Glomerular endothelial cell (primary cell): ENCODE measurements at places on chromosomes 6 and 20. TPM values are rescaled to one million over a fixed set of nuclear protein-coding genes. Genes with fewer than 3 reads are reported as not detected.

Gene TREM2
- not detected in 2 replicates for total RNA-seq

DNA sequence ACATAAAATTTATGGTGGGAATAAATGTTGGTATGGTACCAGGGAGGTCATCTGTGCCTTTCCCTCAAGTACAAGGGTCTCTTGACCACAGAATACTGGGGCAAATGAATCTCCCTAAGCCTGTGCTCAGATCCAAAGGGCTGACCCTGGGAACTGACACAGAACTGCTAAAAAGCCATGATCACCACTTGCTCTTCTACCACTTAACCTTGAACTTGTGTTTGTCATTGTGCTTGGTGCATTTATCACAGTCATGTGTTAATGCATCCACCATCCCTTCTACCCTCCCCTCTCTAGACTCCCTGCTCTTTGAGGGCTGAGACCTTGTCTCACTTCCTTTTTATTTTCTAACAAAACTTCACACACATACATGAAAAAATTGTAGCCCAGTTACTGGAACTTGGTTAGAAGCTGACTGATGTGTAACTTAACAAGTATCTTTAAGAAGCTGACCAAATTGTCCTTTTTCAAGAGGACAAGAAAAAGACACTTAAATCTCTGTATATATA lies 46.1 kb upstream of the PBOV1 start:
- no peak for DNase-seq

DNA sequence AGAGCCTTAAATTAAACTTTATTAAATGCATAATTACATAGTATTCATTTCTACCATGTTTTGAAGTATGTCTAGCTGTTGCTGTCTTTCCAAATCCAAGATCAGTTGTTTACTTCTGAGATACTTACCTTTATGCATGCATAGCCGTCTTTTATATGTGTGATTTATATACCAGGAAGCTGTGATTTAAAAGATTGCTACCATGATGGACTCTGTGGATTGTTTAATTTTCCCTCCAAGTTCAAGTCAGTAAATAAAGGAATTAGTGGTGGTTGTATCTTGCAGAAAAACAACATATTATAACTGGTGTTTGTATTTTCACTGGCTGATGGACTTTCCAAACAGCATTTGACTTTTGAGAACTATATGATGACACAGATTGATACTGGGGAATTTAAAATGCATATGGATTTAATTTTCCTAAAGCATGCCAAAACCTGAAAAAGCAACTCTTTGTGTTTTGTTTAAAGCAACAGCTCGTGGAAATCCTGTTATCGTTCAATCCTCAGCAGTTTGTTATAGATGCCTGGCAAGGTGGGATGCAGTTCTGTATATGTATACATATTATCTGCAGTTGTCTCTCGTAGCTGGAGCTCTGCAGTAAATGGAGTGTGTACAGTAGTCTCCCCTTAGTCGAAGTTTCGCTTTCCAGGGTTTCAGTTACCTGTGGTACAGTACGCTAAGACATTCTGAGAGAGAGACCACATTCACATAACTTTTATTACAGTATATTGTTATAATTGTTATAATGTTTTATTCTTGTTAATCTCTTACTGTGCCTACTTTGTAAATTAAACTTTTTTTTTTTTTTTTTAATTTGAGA lies 77.1 kb downstream of the CBFA2T2 start:
- no peak for DNase-seq

Gene CRIP3
- total RNA-seq: not detected in 2 replicates

DNA sequence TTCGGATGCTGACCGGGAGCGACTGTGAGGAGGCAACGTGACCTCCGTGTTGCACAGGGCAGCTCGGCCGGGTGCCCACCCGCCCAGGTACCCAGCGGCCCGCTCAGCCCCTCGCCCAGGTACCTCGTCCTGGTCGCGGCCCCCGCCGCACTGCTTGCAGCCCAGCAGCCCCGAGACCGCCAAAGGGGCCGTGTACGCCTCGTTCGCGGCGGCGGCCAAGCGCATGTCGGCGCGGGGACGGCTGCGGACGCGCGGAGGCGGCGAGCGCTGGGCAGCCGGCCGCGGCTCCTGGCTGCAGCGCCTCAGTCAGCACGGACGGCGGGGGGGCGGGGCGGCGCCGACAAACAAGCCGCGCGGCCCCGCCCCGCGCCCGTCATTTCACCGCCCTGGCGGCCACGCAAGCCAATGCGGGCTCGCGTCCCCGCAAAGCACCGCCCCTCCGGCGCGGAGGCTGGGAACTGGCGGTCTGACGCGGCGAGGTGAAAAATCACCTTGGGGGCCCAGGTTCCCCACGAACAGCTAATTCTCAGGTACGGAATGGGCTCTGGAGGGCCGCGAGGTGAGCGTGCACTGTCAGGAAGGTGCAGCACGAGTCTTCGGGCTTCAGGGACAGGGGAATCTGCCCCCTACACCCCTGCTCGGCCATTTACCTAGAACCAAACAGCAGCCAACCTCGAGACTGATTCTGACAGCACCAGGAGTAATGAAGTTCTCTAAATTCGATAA lies 85.2 kb downstream of the SESN1 start:
- DNase-seq: peak; percentile 5

Gene TRERF1
- total RNA-seq: 1.2 and 2.5 TPM in 2 replicates

Gene ZC3H12D
- total RNA-seq: not detected in 2 replicates

Gene TMEM30A
- total RNA-seq: 249 and 271 TPM in 2 replicates

DNA sequence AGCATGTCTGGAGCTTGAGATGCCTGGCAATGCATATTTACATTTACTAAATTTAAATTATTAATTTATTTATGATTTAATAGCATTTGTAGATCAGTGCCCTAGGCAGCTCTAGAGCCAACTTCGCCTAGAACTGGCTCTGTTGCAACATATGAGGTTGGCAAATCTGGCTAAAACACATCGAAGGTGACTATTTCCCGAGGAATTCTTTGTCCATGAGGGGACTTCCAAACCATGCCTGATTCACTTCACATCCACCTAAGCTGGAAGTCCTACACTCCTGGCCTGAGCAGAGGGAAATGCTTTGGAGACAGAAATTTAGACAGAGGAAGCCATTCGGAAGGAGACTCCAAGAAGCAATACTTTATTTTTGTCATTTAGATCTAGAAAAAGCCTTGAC lies 211.0 kb upstream of the ARG1 start:
- DNase-seq: no peak

DNA sequence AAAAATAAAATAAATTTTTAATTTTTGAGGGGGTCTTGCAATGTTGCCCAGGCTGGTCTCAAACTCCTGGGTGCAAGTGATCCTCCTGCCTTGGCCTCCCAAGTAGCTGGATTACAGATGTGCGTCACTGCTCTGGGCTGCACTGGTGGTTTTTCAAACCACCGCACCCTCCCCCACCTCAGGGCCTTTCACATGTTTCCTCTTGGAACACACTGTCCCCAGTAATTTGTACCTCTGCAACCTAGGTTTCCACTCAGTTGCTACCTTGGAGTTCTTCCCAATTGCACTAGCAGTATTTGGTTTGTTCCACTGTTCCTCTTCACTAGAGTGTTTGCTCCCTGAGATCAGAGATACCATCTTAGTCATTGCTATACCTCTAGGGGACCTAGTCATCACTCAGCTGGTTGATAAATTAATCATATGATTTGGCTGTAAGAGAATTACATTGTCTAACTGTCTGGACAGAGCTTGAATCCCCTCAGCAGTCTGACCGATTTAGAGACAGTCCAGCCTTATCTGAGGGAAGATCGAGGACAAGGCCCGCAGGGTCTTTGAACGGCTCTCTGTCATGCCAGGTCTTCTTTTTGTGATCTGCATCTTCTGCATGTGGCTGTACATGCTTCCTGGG lies 32.0 kb downstream of the CEP43 start:
- no peak for DNase-seq
